Pancreas (tissue), 10 donors: ENCODE measurements at places on chromosomes 6 and 20. TPM values are rescaled to one million over a fixed set of nuclear protein-coding genes. Genes with fewer than 3 reads are reported as not detected.

DNA sequence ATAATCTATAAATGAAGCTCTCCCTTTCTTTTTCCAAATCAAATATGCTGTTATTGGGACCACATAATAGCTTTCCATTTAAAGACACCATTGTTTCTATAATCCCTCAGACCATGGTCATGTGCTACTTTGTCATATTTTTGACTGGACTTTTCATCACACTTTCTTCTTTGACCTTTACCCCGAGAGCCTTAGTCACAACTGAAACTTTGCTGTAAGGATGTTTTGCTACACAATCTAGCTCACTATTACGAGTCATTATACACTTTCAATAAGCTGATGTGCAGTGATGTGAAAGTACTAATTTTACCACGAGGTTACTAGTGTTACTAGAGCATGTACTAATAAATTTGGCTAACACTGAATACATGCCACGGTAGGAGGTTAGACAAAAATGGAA lies 367.2 kb upstream of the RUNX2 start:
- DNase-seq = no peak

- DNase-seq = no peak
Observed at GRCh38 chr6:51322505-51322904, 503.8 kb downstream of the TFAP2B start.

GRCh38 chr20:17417225-17417624 lies 114.0 kb downstream of the BFSP1 start:
- DNase-seq = no peak

The RNF182 gene
- 1.2 TPM for polyA plus RNA-seq

GRCh38 chr6:130843575-130844320 lies 16.5 kb downstream of the SMLR1 start:
- no peak for DNase-seq

GRCh38 chr20:19990850-19991249 lies 26.3 kb upstream of the NAA20 start:
- DNase-seq = no peak

DNA sequence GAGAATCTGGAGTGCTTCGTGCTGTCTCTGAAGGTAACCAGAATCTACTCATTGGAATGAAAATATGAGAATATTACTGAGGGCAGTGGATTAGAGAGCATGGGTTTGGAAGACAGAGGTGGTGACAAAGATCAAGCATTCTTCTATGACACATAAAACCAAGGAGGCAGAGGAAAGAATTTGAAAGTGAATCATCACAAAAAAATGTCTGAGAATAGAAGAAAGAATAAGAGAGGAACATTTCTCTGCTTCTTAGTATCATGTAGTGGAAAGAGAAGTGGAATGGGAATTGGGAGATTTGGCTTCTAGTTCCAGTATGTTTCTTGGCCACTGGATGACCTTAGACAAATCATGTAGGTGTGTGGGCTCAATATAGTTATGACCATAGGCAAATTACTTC lies 474.0 kb downstream of the TFAP2B start:
- DNase-seq = no peak

DNA sequence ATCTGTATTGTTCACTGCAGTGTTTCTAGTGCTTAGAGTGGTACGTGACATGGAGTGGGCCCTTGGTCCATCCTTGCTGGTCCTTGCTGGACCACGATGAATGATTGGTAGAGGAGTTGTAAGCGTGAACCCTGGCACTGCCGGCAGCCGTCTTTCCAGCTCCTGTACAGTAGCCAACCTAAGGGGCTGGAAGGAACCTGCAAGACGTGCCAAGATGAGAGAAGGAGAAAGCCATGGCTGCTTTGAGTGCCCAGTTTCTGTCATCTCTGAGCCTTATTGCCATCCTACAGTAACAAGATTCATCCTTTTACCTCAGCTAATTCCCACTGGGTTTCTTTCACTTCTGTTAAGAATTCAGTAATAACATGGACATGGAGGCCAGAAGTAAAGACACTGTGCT lies 5.9 kb downstream of the DHX35 start:
- no peak for DNase-seq

DNA sequence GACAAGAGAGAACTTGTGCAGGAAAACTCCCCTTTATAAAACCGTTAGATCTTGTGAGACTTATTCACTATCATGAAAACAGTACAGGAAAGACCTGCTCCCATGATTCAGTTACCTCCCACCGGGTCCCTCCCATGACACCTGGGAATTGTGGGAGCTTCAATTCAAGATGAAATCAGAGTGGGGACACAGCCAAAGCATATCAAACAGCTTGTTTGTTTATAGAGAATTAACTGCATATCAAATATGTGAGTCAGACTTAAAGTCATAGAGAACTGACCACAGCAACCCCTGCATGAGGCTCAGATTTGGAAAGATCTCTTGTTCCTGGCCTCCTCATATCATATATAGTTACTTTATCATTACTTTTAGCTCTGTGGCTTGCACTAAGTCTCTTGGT lies 29.1 kb upstream of the HDAC2 start:
- DNase-seq = no peak

The UNC93A gene
- not detected for polyA plus RNA-seq

DNA sequence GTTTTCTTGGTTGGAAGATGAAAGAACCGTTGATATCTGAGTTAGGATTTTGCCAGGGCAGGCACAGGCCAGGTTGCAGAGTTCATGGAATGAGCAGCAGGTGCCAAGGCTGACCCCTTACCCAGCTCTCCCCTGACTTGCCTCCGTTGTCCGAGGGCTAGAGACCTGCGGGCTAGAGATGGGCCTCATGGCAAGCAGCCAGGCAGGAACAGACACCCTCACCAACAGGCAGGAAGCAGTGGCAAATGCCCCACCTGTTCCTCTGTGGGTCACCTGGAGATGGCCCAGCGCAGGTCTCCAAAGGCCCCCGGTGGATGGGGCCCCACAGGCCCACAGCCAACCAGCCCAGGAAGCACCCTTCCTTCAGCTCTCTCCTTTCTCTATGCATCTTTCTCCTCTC lies 186.7 kb upstream of the PMEPA1 start:
- no peak for DNase-seq

The SYTL3 gene
- 0.57 TPM for polyA plus RNA-seq

The FAM209B gene
- 2.0 TPM for polyA plus RNA-seq

DNA sequence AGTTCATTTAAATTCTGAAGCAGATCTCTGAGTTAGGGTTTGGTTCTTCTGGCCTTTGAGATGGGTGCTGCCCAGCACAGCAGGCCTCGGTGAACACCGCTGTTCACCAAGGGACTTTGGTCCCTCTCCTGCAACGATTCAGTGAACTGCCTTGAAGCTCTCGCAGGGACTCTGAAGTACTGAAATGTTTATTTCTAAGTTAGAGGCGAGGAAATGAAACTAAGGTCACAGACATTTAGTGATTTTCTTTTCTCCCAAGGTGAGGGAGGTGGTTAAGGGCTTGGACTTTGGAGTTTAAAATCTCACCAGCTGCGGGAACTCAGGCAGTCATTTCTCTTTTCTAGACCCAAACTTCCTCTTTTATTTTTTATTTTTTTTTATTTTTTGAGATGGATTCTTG lies 26.2 kb downstream of the E2F3 start:
- no peak for DNase-seq

The LST1 gene
- polyA plus RNA-seq = 6.2 TPM

DNA sequence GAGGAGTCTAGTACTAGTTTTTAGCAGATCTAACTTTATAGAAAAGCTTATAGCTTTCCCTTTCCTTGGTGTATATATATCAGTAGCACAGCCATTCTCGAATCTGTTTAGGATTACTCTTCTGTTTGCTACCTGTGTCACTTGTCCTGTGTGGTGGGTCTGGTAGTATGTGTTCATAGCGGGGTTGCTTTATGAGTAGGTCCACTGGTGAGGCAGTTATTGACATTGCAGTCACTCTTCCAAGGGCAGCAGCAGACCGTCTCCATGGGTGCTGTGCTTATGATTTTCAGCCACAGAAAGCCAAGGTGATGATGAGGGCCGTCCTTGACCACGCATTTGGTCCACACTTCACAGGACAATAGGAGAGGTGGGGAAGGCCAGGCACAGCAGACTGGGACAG lies 171.5 kb downstream of the CDKAL1 start:
- DNase-seq = no peak

DNA sequence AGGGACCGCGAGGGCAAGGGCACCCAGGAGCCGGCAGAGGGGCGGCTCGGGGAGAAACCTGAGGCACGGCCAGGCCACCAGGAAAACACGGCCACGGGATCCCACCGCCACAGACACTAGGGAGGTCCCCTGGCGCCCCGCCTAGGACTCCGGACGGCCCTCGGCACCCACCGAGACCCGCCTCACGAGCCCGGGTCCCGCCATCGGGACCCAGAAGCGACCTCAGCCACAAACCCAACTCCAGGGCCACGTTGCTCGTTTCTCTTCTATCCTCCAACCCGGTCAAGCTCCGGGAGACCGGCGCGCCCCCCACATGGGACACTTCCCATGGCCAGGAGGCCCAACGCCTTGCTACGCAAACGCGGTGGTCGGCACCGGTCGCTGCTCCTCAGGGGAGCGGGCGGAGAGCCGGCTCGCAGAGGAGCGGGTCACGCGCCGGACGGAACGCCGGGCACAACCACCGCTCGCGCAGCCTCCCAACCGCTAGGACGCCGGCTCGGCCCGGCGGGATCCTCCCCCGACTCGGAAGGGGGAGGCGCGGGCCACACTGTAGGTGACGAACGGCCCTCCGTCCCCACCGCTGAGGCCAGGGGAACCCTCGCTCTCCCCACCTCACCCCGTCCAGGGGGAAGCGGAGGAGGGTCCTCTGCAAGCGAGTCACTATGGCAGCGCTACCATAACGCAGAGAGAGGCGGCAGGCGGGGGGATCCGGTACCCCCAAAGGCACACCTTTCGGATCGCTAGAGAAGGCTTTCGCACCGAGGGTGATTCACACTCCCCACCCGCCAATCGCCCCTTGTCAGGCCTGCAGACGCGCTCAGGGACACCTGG lies 1514.1 kb upstream of the DEFB115 start:
- no peak for DNase-seq

- peak; percentile 22 for DNase-seq
Observed at GRCh38 chr20:3710703-3711483, 1.5 kb downstream of the SIGLEC1 start.

GRCh38 chr6:159935633-159936032 lies 33.2 kb upstream of the IGF2R start:
- no peak for DNase-seq

GRCh38 chr6:137465378-137466009 lies 28.7 kb downstream of the OLIG3 start:
- DNase-seq = no peak

GRCh38 chr20:61904456-61904855 lies 161.2 kb downstream of the TAF4 start:
- DNase-seq = no peak

DNA sequence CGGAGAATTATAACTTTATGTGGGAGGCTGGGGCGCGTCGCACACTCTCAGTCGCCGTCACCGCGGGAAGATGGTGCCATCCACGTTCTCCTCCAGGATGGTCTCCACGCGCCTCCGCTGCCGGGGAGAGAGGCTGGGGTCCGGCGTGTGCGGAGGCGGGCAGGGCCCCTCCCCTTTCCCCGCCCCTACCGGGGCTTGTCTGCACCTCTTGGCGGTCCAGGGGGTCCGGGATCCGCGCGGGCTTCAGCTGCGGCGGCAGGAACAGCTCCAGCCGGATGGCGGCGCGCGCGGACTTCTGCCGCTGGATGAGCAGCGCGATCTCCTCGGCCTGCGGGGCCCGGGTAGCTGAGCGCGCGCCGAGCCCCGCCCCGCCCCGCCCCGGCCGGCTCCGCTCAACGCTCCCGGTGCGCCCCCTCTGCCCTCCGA lies 807 bp downstream of the LKAAEAR1 start:
- DNase-seq = no peak

DNA sequence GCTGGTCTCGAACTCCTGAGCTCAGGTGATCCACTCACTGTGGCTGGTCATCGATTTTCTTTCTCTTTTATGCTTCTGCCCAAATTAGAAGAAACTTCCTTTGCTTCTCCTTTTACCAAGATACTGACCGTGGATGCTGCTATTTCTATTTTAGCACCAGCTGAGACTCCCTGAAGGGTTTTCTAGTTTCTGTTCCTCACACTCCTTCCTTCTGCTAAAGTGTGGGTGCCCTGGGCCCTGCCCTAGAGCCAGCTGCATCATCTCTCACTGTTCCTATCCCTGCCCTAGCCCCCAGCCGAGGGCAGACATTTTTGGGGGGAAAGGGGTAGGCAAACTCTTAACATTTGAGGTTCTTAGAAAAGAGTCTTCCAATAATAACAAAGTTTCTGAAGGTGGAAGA lies 6.3 kb downstream of the SMOC2 start:
- no peak for DNase-seq

The C6orf141 gene
- 21.1 TPM for polyA plus RNA-seq
